Activated T-helper 1 cell treated with anti-CD3 and anti-CD28 coated beads, Interleukin-2, amount 50 U/mL, for 16 hours (primary cell): ENCODE measurements at places on chromosomes 6 and 20.

DNA sequence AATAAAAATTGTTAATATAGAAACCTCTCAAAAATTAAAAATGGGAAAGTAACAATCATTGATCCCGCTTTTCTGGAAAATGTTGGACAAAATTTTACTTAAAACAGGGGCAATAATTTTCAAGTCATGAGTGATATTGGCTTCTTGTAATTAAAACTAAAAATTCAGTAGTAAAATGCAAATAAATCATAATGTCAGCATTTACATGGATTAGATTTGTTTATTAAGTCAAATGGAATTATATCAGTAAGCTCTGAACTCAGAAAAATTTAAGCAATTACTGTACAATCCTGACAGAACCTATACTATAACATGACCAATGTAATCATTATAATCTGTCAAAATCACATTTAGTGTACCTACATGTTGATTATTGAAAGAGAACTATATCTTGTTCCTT is 39.9 kb upstream of the NKX2-4 start:
- no peak for DNase-seq

DNA sequence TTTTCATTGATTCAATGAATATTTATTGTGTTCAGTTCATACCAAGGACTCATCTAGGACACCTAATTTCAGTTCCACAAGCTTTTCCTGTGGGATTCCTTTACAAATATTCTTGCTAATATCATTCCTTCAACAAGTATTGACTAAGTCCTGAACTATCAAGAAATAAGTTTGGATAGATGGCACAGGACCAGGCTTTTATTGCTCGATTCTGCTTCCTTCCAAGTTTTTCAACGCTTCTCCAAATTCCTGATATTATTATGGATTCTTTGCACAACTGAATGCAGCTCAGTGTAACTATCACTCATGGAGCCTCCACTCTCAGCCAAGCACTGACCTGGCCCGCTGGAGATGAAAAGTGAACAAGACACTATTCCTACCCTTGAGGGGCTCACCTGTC is 32.7 kb upstream of the COL21A1 start:
- DNase-seq = no peak

DNA sequence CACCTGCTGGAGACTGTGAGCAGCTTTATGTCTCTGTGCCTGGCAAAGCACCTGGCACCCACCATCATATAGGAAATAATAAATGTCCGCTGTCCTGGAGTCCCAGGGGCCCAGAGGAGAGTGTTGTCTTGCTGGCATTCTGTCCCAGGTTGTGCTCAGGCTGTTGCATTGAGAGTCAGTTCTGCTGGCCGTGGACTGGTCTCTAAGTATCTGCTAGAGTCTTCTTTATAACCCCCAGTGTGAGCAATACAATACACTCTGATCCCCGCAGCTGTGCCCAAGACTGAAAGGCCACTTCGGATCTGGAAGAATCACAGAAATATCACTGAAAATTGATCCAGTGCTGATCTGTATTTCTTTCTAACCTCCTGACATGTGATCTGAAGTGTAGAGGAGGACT is 38.3 kb upstream of the HINT3 start:
- DNase-seq = no peak

DNA sequence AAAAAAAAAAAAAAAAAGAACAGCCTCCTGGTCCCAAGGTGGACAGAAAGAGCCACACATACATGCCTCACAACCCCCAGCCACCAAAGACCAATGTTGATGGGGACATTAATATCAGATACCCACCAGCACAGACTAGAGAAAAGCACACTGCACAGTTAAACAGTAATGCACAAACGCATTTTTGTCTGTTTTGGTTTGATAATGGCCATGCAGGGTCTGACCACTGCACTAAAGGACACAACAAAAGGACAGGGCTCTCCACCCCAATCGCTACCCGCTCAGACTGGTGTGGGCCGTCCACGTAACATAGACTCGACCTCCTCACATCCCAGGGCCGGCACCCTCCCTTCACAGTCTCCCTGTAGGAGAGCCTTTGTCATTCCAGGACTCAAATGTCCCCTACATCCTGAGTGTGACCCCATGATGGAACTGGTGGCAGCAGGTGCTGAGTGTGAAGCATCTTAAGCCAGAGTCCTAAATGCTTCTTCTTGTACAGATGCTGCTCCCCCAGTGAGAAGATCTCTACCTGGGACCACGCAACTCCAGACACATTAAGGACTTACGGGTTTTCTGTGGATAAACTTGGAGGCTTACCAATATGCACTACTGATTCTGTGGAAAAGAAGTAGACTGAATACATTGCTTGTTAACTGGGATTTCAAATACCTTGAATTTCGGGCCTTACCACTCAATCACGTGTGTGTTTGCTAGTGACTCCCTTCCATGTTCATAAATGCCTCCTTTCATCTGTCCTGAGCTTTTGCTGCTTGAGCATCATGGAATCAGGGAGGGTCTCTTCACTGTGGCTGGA is 28.0 kb downstream of the RRBP1 start:
- no peak for DNase-seq

- DNase-seq = no peak
Observed at GRCh38 chr6:96301781-96302180, 219.8 kb upstream of the UFL1 start.

DNA sequence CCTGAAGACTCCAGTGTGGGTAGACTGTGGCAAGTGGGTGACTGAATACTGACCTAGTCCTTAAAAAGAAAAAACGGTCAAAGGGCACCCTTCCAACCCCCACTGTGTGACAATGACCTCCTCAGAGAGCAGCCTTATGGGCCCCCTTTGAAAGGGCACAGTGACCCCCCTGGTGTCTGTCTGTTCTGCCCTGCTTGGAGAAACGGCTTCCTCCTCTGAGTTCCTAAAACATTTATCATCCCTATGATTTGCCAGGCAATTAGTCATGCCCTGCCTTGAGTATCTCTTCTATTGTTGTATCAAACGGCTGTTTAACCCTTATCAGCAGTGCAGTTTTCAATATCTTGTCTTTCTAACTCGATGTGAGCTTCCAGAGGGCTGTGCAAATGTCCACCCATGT is 21.0 kb upstream of the STX16 start:
- DNase-seq = no peak

DNA sequence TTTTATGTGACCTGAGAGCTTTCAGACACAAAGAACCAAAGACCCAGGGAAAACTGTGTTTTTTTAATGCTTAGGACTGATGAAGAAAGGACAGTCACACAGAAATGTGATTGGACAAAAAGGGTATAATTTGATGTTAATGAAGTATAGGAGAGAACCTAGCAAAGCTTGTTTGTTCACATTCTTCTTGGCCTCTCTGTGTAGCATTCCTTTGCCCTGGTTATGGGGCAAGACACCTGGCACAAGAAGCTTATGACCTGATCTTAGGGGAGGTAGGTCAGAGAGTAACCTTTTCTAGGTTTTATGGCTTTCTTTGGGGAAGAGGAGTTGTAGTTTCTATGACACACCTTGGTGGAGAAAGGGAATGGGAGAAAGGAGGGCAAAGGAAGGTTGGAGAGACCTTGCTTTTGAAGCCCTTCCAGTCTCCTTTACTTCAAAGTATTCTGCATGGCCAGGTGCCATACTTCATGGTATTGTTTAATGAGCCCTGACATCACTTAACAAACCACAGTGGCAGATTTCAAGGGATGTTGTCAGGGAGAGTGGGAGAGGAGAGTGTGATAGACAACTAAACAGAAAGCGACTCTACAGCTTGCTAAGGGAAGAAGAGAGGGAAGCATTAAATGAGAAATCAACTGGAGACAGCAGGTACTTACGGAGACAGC is 701.8 kb upstream of the FLRT3 start:
- no peak for DNase-seq

GRCh38 chr20:34249291-34249690 is 8.1 kb downstream of the ASIP start:
- no peak for DNase-seq

- peak; percentile 67 for DNase-seq
Observed at GRCh38 chr6:33430991-33431879, 11.4 kb downstream of the SYNGAP1 start.

DNA sequence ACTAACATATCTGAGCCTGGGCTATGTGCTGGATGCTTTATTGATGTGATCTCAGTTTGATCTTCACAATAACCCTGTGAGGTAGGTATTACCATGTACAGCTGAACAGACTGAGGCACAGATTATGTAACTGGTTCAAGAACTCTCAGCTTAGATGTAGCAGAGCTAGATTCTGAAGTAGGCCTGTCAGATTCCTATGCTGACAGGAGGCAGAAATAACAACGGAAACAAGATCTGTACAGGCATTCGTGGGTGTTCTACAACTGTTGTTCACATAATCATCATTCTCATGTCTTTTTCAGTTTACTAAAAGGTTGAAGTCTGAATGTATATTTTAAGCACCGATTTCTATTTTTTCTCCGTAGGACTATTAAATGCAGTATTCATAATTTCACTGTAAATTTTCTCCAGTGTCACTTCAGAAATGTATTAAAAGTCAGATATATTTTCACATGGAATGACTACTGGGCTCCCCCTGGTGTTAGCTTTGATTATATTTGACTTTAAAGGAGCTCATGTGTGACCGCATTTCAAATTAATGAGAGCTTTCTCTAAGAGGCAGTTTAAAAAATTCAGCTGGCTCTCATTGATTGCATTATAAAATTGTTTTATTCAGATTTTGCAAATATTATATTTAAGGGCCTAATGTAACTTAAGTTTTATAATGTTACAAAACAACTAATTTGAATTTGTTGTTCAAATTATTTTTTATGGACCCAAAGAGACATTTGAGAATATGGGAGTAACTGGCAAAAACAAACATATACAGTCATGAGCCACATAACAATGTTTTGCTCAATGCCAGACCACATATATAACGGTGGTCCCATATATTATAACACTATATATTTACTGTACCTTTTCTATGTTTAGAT is 36.4 kb upstream of the SLC17A4 start:
- no peak for DNase-seq

DNA sequence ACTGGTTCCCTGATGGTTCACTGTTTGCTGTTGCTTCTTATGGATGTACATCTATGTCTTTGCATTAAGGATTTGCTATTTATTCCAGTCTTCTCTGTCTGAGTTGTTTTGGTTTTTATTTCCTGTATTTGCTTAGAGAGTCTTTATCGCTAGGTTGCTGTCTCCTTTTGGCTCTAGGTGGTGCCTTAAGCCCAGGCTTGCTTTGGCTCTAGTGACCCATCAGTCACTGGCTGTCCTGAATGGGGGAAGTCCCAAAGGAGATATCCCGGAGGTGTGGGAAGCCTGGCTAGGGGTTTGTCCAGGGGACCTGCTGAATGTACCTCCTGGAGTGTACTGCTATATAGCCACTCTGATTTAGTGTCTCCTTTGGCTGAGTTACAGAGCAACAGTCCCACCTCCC is 53.4 kb downstream of the MCHR2 start:
- no peak for DNase-seq

- DNase-seq = no peak
Observed at GRCh38 chr20:20812136-20812535, 99.7 kb upstream of the RALGAPA2 start.

DNA sequence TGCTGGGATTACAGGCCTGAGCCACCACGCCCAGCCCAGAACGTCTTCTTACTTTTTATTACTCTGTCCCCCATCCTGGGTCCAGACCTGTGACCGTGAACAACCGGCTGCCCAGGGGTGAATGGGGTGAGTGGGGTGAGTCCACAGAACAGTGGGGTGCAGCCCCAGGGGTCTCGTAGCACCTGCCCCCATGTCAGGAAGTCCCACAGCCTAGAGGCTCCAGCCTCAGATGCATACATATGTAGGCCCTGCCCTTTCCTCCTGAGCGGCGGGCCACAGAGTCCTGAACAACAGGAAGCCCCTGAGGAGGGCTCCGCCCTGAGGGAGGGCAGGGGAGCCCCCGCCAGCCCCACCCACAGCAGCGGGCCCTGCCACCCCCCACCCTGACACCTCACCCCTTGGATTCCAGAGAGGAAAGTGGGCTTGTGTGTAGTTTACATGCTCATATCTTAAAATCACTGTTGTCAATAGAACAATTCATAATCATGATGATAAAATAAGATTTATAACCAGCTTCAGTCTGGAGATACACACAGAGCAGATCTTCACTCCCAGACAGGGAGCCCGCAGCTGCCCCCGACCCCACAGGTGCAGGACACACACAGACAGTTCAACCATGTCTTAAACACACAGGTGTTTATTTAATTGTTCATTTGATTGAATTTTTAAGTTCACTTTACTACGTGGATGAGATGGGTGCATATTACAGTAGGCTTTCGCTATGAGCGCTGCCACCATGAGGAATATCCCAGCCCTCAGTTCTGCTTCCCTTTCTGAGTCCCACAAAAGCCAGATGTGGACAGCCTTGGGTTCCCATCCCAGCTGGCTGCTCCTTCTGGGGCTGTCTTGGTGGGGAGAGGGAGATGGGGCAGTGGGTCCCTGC is 12.4 kb upstream of the GMEB2 start:
- DNase-seq = peak; percentile 64

DNA sequence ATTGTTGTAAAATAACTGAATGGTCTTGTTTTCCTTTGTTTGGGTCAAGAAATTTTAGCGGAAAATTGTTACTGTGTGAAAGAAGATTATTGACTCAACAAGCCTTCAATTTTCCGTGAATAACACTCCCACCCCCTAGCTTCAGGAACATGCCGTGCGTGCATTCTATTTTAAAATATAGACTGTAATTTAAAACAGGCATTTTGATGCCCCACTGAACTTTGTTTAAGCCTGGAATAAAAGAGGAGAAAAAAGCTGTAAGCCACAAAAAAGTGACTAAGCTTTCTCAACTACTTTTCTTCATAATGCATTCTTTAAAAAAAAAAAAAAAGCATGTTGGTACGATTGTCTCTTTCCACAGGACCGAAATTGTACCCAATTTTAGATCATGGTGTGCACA is 166.0 kb downstream of the ARID1B start:
- no peak for DNase-seq

DNA sequence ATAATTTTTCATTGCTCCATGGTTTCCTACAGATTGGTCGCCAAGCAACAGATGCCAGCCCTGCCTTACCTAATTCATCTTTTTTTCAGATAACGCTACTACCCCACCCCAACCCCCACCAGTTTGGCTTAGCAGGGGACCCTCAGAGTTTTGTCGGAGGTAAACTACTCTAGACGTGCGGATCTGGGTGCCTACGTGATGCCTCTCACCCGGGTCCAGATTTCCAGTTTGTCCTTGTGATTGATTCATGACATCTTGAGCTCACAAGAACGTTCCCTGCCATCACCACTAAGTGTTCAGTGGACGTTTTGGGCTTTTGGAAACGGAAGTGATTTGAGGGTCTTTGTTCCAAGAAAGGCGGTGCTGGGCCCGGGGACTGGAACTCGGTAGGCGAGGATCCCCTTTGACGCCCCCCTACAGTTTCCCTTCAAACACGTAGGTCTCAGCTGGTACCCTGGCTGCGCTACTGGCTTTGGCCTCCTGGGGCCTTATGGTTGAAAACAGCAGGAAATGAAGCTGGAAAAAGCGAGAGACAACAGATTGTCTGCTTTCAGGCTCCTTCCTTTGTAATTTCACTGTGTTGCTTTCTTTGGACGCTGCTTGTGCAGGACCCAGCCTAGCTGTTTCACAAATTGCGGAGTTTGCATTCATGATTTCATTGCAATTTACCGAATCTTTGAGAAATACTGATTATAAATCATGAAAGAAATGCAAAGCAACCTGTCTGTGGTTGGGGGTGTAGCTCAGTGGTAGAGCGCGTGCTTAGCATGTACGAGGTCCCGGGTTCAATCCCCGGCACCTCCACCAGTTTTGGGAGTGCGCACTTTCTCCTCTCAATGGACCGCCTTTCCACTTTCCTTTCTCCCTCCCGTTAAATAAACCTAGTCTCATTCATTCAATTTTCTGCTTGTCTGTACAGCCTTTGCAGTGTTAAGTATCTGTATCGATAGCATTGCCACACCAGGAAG is 81.0 kb downstream of the GPX5 start:
- DNase-seq = no peak
